ENCODE measurements at places on chromosomes 5 and 9. TPM values are rescaled to one million over a fixed set of nuclear protein-coding genes. Genes with fewer than 3 reads are reported as not detected.

The ELOVL7 gene
- 4.2 TPM for polyA plus RNA-seq

The BTNL9 gene
- polyA plus RNA-seq = 13.6 TPM

The GRIN1 gene
- 193 TPM for polyA plus RNA-seq

The CORO2A gene
- 4.8 TPM for polyA plus RNA-seq

The SAXO1 gene
- 0.20 TPM for polyA plus RNA-seq

The IL17B gene
- 0.87 TPM for polyA plus RNA-seq

The ARSB gene
- polyA plus RNA-seq = 20.2 TPM

The ITK gene
- 0.41 TPM for polyA plus RNA-seq

The CCDC192 gene
- polyA plus RNA-seq = 1.6 TPM

The SLC46A2 gene
- 0.14 TPM for polyA plus RNA-seq

The C8G gene
- 1.7 TPM for polyA plus RNA-seq

The CCDC152 gene
- polyA plus RNA-seq = 9.5 TPM
